ENCODE measurements at places on chromosomes 11 and 22. TPM values are rescaled to one million over a fixed set of nuclear protein-coding genes. Genes with fewer than 3 reads are reported as not detected.

Gene PNPLA5
- total RNA-seq, result 0.04 TPM

Gene IFITM5
- total RNA-seq, result not detected

Gene HPX
- total RNA-seq, result 0.44 TPM

Gene MPZL2
- total RNA-seq, result not detected

Gene MEI1
- total RNA-seq, result not detected

Gene ACER3
- total RNA-seq, result 21.4 TPM

Gene SLC25A45
- 12.5 TPM for total RNA-seq
